ENCODE measurements at places on chromosomes 4 and X.

DNA sequence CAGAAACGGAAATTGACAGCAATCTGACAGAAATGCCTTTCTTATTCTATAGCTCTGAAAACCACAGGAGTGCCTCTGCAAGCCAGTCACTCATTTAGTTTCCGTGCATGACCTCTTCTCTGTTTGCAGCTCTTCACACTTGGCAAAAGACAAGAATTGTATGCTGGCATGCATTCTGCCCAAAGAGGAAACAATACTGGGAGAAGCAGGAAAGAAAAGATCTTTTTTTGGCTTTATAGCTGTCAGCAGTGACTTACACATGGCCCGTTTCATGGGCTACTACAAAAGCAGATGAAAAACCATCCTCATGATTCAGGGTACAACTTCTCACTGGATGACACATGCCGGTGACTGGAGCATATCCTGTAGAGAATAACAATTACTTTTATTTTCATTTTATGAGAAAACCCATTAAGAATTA, 249.4 kb downstream of the ADAMTS3 start:
- no peak for DNase-seq

DNA sequence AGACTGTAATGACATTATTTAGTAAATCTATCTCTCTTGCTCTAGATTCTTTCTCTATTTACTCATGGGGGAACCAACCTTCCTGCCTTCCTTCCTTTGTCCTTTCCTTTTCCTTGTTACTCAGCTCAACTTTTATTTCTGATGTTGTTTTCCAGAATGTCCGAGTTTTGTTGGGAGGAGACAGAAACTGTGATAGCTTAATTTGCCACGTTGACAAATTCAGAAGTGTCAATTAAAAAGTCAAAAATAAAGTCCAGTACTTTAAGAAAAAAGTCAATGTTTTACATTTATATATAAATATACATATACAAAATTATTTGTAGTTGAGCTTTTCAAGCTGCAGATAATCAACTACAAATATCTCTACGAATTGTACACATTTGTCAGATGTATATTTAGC, 1187.7 kb downstream of the ADGRL3 start:
- no peak for DNase-seq

DNA sequence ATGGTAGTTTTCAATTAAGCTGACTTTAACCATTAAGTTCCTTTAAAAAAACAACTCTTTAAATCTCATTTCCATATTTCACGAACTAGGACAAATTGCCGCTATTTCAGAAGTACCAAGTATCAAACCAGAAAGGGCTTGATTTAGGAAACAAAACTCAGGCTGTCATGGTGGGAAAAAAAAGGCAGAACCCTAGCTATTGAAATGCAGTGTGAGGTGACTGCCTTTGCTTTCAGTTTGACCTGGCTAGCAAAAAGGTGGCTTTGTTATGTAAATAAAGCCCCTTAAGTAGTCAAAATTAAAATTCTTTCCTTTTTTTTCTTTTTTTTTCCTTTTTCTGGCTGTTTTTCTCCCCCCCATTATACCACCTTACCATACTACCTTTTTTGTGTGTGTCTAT, 40.6 kb upstream of the CYP2U1 start:
- no peak for DNase-seq

GRCh38 chrX:66015152-66015831, 24.6 kb downstream of the VSIG4 start:
- DNase-seq, result no peak

DNA sequence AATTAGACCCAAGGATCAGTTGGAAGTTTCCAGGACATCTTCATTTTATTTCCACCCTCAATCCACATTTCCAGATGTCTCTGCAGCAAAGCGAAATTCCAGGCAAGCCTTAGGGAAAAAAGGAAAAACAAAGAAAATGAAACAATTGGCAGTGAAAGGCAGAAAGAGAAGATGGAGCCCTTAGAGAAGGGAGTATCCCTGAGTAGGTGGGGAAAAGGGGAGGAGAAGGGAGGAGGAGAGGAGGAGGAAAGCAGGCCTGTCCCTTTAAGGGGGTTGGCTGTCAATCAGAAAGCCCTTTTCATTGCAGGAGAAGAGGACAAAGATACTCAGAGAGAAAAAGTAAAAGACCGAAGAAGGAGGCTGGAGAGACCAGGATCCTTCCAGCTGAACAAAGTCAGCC, at the start of gene PLP1:
Gene PLP1 (plus strand): TSS at position 295 of the 400 bp plus-strand sequence. CDS start 156 bp downstream, outside the sequence.
- DNase-seq, result no peak

DNA sequence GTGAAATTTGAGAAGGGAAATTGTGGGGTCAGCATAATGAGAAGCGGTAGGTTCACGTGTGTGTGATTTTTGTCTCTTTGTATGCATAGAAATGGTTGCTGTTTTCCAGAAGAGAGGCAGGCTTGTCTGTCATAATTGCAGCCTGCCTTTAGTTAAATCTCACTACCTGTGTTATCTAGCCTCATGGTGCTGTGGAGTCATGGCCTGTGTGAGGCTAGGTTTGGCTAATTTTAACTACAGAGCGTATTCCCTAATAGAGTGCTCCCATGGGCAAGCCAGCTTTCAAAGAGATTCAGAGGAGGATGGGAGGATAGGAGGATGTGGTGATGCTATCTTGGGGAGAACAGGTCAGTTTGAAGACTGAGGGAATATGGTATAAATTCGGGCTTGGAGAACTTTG, 23.6 kb downstream of the UPRT start:
- DNase-seq, result no peak

- no peak for DNase-seq
Measured at GRCh38 chr4:40575846-40576245, 53.8 kb downstream of the RBM47 start.

DNA sequence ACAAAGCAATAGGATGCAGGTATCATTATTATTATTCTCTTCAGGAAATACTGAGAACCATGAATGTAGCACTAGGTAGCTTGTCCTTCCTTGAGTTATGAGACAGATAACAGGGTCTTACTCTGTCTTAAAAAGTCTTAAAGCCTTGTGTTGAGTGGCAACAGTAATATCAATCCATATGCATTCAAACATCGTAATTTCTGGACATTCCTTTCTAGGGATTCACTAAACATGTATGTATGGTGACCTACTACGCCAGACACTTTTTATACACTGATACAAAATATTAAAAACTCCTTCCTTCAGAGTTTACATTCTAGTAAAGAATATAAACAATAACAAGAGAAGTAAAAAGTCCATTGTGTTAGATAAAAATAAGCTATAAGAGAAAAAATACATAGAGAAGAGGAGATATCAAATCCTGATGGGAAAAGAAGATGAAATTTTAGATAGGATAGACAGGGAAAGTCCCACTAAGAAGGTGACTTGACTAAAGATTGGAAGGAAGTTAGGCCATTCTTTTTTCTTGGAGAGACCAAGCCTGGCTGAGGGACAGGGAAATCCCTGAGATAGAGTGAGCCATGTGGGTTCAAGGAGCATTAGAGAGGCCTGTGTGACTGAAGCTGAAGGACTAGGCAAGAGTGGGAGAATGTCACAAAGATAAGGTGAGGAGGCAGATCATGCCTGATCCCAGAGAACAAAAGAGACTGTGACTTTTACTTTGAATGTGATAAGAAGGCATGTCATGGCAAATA, 5.0 kb upstream of the DDX60L start:
- no peak for DNase-seq

- DNase-seq, result no peak
Measured at GRCh38 chr4:157287445-157287844, 66.9 kb downstream of the GRIA2 start.

DNA sequence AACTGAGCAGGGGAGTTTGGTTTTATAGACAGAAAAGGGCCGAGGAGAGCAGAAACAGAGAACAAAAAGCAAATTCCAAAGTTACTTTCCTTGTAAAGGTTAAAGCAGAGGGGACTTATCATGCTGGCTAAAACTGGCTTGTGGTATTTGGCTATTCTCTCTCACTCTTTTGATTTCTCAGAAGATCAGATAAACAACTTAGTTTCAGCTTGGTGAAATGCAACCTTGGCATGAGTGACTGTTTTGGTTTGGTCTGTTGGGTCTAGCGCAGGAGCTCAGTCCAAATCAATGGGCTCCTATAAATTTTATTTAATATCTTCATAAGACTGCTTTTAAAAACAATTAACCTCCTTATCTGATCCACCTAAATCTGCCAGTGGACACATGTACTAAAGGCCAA, 47.3 kb upstream of the KIAA1210 start:
- DNase-seq, result no peak

DNA sequence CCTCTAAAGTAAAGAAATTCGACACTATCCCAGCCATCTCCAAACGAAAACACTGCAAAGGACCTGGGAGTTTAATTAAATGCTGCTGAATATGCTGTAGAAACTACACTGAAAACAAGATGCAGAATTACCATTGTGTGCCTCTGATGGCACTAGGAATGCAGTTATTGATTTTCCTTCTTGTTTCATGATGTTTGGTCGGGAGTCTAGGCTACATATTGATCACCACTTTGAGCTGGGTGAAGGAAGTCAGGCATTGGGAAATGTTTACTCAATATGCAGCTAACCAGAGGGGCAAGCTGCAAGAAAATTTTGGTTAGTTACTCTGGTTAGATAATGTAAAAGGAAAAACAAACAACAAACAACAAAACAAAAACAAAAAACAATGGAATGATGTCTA, 650.7 kb upstream of the GALNTL6 start:
- DNase-seq, result no peak

DNA sequence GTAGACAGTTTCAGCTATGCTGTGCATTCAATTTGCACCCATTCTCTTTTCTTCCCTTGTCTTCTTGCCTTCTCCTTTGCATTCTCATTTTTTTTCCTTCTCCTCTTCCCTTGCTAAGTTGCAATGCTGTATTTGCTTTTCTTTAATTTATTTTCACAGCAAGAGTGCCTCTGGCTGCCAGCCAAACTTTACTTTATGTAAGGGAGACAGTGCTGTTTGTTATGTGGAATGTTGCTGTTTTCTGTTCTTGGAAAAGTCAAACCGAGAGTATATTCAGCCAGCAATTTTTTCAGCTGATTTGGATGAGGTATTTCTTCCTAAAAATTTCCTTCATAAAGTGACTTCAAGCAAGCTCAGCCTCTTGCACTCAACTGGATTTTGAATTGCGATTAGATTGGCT, 1293.4 kb downstream of the ARAP2 start:
- DNase-seq, result no peak

GRCh38 chr4:11624370-11624769, 195.7 kb upstream of the HS3ST1 start:
- DNase-seq, result no peak

DNA sequence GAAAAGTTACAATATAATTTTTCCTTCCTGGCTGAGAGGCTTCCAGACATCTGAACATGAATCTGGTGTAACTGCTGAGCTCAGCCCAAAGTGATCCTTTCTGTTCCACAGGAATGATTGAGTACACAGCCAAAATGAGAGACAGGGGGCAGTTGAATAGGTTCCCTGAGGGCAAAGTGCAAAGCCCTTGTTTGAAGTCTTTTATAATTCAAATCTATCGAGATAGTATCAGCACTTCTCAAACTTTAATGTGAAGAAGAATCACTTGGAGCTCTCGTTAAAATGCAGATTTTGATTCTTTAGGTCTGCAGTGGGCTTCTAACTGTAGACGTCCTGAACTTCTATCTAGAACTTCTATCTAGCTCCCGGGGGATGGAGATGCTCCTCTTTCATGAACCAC, 54.4 kb upstream of the BMP2K start:
- DNase-seq, result no peak

GRCh38 chrX:103616676-103617186, 9.0 kb downstream of the TCEAL3 start:
- DNase-seq, result no peak

DNA sequence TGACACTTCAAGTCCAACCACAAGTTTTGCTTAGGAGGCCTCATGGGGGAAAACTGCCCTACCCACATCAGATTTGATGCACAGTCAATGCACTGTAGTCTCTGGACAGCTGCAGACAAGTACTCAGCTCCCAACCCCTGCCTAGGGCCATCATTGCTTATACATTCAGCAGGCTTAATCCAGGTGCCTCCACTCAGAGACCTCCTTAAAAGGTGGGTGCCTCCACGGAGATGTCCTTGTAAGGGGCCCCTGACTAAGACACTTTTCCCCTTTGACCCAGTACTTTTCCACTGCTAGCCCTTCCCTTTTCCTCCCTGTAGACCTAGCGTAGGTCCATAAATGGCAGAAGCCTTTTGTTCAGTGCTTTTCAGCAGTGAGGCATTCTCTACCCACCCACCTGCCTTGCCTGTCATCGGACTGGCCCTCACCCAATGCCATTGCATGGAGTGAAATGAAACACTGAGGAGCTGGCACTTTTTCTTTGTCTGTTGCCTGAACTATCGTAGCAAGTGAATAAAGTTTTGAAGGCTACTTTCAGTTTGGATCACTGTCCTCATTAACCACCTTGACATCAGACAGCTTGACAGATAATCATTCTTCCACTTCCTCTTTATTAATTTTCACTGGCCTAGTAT, 23.8 kb upstream of the PLK4 start:
- no peak for DNase-seq

DNA sequence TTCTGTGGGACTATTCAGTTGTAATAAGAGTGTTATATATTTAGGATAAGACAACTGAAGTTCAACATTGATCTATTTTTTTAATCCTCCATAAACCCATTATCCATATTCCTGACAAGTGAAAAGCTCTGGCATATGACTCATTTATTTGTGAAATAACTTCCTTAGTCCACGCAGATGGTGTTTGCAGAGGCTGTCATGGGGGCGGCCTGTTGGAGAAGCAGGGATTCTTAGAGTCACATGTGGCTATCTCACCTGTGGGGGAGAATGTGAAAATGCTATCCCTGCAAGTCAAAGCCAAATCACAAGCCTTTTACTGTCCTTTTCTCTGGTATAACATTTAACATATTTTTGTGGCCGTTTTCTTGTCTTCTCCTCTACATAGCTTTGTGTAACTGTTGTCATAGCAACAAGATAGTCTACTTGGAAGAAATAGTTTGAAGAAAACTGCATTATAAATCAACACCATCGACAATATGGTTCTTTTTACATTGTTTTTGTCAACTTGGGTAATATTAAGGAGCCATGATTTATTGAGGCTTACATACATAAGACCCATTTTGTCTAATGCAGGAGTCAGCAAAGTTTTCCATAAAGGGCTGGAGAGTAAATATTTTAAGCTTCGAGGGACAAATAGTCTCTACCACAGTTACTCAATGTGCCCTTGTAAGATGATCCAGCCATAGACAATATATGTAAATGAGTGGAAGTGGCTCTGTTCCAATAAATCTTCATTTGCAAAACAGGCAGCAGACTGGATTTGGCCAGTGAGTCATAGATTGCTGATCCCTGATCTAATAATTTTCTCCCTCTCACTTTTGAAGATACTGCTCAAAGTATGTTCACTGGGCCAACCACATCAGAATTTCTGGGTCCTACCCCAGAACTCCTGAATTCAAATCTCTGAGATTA, 395.0 kb downstream of the DTHD1 start:
- DNase-seq, result no peak

DNA sequence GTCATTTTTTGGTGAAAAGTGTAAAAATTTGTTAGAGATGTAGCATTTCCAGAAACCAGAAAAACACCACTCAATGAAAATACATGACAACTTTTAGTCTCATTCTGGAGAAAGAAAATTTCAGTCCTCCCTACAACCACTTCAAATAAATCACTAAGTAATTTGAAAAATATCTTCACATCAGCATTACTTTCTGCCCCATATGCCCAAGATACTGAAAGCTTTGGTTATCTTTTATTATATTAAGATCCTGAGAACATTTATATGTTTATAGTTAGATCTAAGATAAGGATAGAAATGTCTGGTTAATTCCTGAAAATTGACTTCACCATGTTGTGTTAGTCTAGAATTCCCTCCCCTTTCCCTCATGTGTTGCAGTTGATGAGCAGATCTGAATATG, 119.0 kb downstream of the ADGRL3 start:
- DNase-seq, result no peak
